ENCODE measurements at places on chromosomes 7 and 10. TPM values are rescaled to one million over a fixed set of nuclear protein-coding genes. Genes with fewer than 3 reads are reported as not detected.

DNA sequence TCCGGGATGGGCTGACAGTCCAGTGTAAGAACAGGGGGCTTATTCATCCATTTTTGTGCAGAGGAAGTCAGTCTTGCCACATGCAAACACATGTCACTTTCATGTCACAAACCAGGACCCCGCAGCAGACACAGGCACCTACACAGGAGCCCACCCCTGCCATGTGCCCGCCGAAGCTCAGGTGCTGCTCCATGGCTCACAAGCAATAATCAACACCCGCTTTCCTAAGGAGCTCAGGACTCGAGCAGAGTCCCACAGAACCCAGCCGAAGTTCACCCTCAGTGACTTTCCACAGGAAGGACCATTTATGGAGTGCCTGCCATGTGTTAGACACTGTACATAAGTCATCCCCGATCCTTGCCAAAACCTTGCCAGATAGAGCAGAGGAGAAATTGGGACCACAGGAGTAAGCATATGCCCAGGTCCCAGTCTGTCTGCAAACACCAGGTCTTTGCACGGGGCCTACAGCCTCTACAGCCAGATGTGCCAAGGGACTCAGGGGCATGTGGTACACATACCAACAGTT lies 99.4 kb downstream of the EBF3 start:
- H3K27me3 ChIP-seq = no peaks in the 10 kb centered on the region
- no peak overlapping the region for H3K27ac ChIP-seq
- H3K4me3 ChIP-seq = no peak overlapping the region
- no peaks in the 10 kb centered on the region for H3K36me3 ChIP-seq

DNA sequence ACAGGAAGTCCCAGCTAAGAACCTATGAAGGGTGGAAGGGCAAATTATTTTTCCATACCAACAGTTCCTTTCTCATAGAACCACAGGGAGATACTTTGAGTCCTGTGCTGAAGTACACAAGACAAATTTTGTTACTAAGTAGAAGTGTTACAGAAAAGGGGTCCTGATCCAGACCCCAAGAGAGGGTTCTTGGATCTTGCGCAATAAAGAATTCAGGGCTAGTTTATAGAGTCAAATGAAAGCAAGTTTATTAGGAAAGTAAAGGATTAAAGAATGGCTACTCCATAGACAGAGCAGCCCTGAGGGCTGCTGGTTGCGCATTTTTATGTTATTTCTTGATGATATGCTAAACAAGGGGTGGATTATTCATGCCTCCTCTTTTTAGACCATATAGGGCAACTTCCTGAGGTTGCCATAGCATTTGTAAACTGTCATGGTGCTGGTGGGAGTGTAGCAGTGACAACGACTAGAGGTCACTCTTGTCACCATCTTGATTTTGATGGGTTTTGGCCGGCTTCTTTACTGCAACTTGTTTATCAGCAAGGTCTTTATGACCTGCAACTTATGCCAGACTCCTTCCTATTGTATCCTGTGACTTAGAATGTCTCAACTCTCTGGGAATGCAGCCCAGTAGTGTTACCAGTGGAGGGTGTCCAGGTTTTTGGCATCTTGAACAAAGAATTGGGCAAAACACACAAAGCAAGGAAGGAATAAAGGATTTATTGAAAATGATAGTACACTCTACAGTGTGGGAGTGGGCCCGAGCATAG lies 409.4 kb downstream of the SH2D4B start:
- no peaks in the 10 kb centered on the region for H3K27me3 ChIP-seq
- DNase-seq = no peak
- no peak overlapping the region for H3K27ac ChIP-seq
- H3K36me3 ChIP-seq = no peaks in the 10 kb centered on the region
- no peak overlapping the region for H3K4me3 ChIP-seq

DNA sequence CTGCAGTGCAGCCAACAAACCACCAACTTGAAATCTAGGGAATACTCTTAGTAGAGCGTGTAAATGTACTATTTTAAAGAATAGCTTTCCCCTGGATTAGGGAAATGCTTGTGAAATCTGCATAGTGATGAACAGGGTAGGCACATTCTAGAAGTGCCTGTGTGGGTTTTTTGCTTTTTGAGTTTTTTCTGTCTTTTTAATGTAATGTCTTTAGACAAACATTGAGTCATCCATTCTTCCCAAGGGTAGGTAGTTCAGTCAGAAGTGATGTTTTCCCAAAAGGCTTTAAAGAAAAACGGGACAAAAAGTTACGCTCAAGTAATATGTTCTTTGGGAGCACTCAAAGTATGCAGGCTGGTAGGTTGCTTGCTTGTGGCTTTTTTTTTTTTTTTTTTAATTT lies 130.0 kb downstream of the AUTS2 start:
- no peaks in the 10 kb centered on the region for H3K36me3 ChIP-seq
- H3K4me1 ChIP-seq = no peaks in the 10 kb centered on the region
- H3K4me3 ChIP-seq = no peak overlapping the region
- H3K27me3 ChIP-seq = no peaks in the 10 kb centered on the region
- no peak for DNase-seq

DNA sequence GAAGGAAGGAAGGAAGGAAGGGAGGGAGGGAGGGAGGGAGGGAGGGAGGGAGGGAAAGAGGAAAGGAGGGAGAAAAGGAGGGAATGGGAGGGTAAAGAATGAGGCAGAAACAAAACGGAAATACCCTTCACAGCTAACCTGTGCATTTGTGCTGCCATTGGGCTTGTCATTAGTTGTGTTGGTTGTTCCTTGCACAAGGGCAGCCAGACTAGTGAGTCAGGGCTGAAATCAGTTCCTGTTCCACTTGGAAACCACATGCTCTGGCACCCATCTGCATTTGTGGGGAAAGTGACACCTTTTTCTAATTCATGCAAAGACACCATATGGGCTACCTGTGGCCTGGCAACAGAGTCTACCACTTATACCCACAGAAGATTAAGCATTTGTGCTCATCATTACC lies 1004.0 kb upstream of the C7orf33 start:
- H3K4me1 ChIP-seq = no peaks in the 10 kb centered on the region
- no peaks in the 10 kb centered on the region for H3K27me3 ChIP-seq
- no peak overlapping the region for H3K27ac ChIP-seq
- no peak overlapping the region for H3K4me3 ChIP-seq

GRCh38 chr7:151254316-151254715 lies 5.8 kb upstream of the SMARCD3 start:
- H3K36me3 ChIP-seq = no peaks in the 10 kb centered on the region
- no peak overlapping the region for H3K4me3 ChIP-seq
- no peak overlapping the region for H3K27ac ChIP-seq
- DNase-seq = peak; percentile 11
- peaks cover 14% of the 10 kb centered on the region for H3K4me1 ChIP-seq

GRCh38 chr7:137587326-137587725 lies 243.8 kb upstream of the PTN start:
- H3K27ac ChIP-seq = no peak overlapping the region
- no peaks in the 10 kb centered on the region for H3K36me3 ChIP-seq
- DNase-seq = no peak
- no peaks in the 10 kb centered on the region for H3K4me1 ChIP-seq
- no peak overlapping the region for H3K4me3 ChIP-seq

- peaks cover 33% of the 10 kb centered on the region for H3K36me3 ChIP-seq
- no peak overlapping the region for H3K27ac ChIP-seq
- H3K4me1 ChIP-seq = peaks cover 16% of the 10 kb centered on the region
- H3K4me3 ChIP-seq = no peak overlapping the region
- no peak for DNase-seq
Measured at GRCh38 chr7:23184709-23185359, 3.0 kb downstream of the NUP42 start.

GRCh38 chr10:581776-582330 lies 107.6 kb downstream of the DIP2C start:
- no peak for DNase-seq
- no peak overlapping the region for H3K4me3 ChIP-seq
- H3K27ac ChIP-seq = no peak overlapping the region
- no peaks in the 10 kb centered on the region for H3K27me3 ChIP-seq

DNA sequence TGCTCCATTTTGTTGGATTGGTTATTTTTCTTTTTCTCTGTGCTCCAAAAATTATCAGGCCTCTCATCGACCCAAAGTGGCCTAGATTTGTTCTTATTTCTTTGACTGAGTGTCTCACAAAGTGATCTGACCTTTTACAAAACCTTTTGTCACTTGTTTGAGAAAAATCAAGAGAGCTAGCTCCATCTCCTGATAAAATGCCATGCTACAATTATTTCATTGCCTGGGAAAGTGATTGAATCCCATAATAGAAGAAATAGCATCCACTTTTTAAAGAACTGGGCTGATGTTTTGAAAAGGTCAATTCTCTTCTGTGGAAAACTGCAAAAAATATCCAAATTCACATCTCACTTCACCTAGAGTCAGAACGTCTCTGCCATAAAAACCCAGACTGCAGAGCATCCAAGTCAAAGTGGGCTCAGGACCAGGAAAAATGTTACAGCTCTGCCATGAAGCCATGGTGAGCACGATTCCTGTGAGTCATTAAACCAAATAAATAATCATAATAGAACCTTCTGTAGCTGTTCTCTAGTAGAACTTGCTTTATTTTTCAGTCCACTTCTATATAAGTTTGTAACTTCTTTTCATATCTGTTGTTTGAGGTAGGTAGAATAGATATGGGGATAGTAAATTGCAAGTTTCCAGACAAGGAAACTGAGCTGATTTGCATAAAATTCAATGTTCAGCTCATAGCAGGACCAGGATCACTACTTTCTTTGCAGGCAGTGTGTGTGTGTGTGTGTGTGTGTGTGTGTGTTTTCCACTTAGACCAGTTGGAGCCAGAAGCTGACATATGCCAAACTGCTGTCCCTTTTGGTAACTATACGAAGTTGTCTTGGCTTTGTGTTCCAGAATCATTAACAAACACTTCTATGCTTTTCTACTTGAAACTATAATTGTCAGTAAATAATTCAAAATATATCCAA lies 632.5 kb upstream of the ANKRD30A start:
- no peaks in the 10 kb centered on the region for H3K27me3 ChIP-seq
- no peak overlapping the region for H3K27ac ChIP-seq
- no peaks in the 10 kb centered on the region for H3K4me1 ChIP-seq
- H3K4me3 ChIP-seq = no peak overlapping the region
- DNase-seq = no peak

DNA sequence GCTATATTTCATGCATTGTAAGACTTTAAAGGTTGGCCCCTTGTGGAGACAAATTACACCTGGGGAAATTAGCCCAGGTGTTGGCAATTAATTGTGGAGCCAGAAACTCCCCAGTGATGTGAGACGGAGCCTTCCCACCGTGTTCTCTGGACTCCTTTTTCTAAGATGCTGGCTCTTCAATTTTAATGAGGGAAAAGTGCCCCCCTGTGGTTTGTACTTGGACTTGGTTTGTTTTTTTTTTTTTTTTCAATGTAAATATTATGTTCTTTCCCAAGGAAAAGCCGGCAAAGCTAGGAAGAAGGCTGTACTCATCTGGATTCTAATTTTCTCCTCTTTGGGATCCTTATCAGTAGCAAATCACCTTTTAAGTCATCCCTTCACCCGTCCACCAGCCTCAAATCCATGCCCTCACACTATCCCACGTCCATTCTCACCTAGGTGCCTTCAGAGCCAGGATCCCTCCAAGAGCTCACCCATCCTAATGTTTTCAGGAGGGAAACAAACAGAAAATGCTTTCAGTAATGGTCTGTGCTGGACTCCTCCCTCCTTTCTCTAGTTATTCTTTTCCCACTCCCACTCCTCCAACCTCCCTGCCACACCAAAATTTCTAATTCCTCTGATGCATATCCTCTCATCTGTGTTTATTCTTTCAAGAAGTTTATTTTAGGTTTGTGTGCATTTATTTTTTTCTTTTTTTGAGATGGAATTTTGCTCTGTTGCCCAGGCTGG lies 20.4 kb upstream of the ST8SIA6 start:
- no peaks in the 10 kb centered on the region for H3K36me3 ChIP-seq
- H3K4me3 ChIP-seq = no peak overlapping the region
- H3K27ac ChIP-seq = no peak overlapping the region
- no peaks in the 10 kb centered on the region for H3K4me1 ChIP-seq
- no peak for DNase-seq

The ASIC3 gene
- 0.60 TPM for total RNA-seq

The VIPR2 gene
- 7.4 TPM for total RNA-seq

The DNAJC30 gene
- 4.3 TPM for total RNA-seq

Measured in pancreas (tissue), 10 donors.